ENCODE measurements at places on chromosomes 11 and 22.

- DNase-seq, result no peak
These were observed 100.6 kb downstream of the PHF21B start for GRCh38 chr22:44909241-44909640.

DNA sequence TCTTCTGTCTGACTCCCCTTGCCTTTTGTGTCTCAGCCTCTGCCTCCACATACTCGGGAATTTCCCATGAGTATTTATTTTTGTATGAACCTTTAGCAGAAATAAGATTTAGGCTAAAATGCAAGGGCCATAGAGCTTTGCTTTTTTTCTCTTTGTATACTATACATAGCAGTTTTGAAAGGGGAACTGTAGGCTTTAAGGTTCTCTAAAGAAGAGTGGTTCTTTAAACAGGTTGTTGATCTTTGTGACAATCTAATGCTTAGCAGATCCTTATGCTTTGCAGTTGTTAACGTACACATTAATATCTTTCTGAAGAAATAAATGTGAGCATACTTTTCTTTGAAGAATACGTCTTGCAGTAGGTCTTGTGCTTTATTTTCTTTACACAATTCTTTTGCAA lies 35.0 kb downstream of the TBCEL start:
- DNase-seq, result no peak

DNA sequence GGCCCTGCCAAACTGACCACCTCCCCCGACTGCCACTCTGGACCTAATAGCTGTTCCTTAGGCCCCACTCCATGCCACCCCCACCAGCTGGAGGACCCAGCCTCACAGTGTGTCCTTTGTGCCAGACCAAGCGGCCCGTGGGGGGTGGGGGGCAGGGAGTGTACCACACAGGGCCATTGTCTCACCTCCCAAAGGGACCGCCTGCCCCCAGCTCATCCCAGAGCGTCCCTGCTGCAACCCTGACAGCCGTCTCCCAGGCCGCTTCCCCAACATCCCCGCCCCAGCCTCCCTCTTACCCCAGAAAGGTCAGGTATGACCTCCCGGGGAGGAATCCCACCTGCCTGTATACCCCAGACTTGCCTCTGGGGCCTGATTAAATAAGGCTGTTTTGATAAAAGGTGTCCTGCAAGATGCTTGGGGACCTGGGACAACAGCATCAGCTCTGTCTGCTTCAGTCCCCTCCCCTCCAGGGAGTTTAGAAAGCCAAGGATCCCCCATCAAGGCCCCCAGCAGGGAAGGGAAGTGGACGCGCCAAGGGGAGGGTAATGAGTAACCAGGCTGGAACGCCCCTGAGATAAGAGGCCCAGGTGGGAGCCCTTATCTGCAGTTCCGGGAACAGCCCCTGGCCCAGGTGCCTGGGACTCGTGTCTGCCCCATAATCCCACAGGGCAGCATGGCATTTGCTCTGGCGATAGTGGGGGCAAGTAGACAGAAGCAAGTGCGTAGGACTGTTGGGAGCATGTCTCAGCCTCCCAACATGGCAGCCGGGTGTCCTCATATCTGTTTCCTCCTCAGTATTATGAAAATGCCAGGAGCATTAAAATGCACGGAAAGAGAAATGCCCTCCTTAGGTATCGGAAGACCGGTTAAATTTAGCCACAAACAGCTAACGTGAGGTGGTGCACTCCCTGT lies 9.0 kb downstream of the CDC42EP1 start:
- DNase-seq, result peak; percentile 88

GRCh38 chr22:46673205-46673604 lies 53.0 kb downstream of the GRAMD4 start:
- no peak for DNase-seq

All from trophoblast cell (in vitro differentiated cells and primary cell).